Stimulated activated CD4-positive, alpha-beta T cell treated with anti-CD3 and anti-CD28 coated beads, Interleukin-1b, Interleukin-23, amount 100 ng/mL, for 24 hours (primary cell): ENCODE measurements at places on chromosomes 12 and 14.

GRCh38 chr12:120748242-120748641, 22.6 kb downstream of the ACADS start:
- DNase-seq: no peak

DNA sequence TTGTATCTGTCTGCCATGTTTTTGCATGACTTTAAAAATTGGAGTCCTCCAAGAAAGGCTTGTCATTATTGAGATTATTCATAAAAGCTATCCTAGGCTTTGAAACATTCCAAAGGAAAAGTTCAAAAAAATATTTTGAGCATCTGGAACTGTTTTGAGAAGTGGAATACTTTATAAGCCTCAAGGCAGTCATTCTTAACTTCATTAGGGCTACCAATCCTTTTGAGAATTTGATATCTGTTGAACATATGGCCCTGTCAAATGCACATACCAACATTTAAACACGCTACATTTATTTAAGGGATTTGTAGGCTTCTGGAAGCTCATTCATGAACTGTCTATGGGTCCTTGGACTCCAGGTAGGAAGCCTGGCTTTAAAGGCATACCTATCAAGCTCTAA, 77.0 kb downstream of the TMEM117 start:
- no peak for DNase-seq

GRCh38 chr14:88500611-88501010, 54.2 kb downstream of the PTPN21 start:
- no peak for DNase-seq

DNA sequence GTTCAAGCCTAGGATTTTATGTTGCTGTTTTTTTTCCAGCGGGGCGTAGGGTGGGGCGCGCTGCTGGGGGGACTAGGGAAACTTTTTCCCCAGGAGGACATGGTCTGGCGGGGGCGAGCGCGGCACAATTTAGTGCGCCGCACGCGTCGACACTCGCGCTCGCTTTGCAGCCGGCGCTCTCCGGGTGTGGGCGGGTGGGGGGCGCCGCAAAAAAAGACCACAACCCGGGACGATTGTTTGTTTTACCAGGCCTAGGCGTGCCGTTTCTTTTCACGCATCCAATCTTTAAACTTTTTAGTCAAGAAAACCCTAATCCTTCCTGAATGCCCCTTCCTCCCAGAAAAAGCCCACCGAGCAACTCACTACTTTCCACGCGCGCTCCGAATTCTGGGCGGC, 865 bp upstream of the ZFP36L1 start:
- DNase-seq: no peak

DNA sequence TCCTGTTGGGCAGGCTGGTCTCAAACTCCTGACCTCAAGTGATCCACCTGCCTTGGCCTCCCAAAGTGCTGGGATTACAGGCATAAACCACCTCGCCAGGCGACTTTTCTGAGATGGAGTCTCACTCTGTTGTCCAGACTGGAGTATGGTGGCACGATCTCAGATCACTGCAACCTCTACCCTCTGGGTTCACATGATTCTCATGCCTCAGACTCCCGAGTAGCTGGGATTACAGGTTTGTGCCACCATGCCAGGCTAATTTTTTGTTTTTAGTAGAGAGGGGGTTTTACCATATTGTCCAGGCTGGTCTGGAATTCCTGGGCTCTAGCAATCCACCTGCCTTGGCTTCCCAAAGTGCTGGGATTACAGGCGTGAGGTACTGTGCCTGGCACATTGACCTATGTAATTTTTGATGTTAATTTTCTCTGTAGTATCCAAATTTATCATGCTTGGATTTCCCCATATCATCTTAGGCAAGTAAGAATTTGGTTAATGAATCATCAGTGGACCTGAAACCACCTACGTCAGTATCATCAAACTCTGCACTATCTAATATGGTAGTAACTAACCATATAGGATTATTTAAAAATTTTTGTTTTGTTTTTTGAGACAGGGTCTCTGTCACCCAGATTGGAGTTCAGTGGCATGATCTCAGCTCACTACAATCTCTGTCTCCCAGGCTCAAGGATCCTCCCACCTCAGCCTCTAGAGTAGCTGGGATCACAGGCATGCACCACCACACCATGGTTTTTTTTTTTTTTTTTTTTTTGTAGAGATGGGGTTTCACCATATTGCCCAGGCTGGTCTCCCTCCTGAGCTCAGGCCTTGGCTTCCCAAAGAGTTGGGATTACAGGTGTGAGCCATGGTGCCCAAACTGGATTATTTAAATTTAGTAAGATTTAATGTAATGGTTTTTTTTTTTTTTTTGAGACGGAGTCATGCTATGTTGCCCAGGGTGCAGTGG, 11.9 kb upstream of the ATP5F1B start:
- no peak for DNase-seq

GRCh38 chr12:90299666-90300065, 591.0 kb upstream of the ATP2B1 start:
- no peak for DNase-seq

- no peak for DNase-seq
Observed at GRCh38 chr14:22044193-22044592, 370.6 kb upstream of the OR4E1 start.

DNA sequence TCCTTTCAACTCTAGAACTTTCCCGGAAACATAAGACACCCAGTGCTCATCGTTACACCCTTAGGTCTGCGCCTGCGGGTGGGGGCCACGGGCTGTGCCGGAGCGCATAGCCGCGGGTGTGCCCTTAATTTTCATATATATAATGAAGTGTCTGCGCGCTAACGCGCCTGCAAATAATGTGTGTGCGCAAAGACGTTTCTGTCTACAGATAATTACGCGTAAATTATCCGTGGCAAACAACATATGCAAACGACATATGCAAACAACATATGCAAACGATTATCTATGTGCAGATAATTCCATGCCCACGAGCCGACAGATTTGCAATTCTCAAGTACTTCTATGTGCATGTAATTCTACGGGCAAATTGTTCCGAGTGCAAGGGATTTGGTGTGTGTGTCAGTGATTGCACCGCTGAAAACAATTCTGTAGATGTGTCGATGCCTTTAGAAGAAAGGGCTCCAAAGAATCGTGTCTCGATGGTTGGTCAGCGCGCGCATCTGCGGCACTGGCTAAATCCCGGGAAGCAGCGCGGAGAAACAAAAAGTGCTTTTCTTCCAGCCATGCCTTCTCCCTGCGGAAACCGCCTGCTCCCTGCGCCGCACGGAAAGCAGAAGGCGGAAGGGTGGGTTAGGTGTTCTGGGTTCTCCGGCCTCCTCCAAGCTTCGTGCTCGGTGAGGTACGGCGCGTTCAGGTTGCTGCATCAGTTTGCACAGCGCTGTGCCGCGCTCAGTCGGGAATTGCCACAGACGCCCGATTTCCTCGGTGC, 34.5 kb upstream of the TBX5 start:
- DNase-seq: no peak

- DNase-seq: no peak
Observed at GRCh38 chr12:88413646-88414045, 166.6 kb downstream of the KITLG start.

- no peak for DNase-seq
Observed at GRCh38 chr12:118220702-118221101, 84.8 kb downstream of the PEBP1 start.

DNA sequence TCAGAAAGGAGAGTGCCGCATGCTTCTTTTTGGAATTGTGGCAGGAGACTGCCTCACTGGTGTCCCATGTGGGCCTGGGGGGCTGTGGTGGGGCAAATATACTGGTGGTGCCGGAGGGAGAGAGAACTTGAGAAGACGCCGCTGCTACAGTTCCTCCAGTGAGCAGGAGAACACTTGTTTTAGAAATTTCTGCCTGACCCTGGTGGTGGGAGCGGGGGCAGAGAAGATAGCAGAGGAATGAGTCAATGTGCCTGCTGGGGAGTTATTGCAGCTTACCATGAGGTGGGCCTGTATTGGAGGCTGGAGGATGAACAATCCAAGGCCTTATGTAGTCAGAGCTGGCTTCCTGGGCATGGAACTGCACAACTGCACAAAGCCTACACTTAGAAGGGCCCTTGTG, 211.8 kb downstream of the SNAPC1 start:
- DNase-seq: no peak

DNA sequence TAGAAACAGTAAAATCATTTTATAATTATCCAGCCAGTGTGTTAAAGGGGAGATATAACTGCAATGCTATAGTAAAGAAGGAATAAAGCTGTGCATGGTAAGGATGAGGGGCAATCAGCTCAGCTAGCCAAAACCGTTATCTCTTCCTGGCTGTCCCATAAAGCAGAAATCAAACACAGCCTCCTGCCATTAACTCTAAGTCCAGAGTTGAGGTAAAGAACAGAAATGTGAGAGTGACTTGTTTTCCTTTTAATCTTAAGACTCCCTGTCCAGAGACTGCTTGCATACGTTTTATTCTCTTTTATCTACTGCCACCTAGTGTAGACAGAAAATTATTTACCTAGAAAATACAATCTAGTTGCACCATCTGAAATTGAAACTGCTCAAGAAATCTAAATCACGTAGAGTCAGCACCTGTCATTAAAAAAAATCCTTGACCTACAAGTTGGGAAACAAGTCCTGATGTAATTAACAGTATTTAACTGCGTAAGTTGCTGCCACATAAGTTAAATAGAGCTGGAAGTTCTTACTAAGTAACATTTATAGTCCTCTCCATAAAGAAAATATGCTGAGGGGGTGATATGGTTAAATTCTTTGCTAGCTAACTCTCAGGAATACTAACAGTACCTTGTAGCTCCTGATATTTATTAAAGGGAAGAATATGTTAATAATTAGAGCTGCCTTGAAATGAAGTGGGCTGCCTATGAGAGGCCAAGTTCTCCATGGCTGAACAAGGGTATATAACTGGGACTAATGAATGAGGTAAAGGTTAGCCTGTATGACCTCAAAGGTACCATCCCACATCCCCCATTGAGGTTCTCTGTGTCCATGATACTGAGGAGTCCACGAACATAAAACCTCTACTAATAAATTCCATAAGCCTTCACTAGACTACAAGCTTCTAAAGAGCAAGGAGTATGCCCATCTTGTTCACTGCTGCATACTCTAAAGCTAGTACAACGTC, 62.7 kb downstream of the GALNT4 start:
- DNase-seq: no peak

GRCh38 chr12:22312336-22312735, 22.2 kb downstream of the ST8SIA1 start:
- DNase-seq: no peak

- no peak for DNase-seq
Observed at GRCh38 chr14:70698288-70698687, 56.6 kb downstream of the TTC9 start.

- no peak for DNase-seq
Observed at GRCh38 chr14:69891422-69891821, 12.2 kb downstream of the SMOC1 start.

GRCh38 chr14:74360163-74360562, 11.9 kb downstream of the VRTN start:
- DNase-seq: no peak

- no peak for DNase-seq
Observed at GRCh38 chr14:32607399-32607798, 278.3 kb downstream of the AKAP6 start.

- DNase-seq: no peak
Observed at GRCh38 chr14:101231828-101232227, 328.3 kb upstream of the RTL1 start.

- no peak for DNase-seq
Observed at GRCh38 chr14:89251061-89251460, 166.0 kb downstream of the FOXN3 start.

DNA sequence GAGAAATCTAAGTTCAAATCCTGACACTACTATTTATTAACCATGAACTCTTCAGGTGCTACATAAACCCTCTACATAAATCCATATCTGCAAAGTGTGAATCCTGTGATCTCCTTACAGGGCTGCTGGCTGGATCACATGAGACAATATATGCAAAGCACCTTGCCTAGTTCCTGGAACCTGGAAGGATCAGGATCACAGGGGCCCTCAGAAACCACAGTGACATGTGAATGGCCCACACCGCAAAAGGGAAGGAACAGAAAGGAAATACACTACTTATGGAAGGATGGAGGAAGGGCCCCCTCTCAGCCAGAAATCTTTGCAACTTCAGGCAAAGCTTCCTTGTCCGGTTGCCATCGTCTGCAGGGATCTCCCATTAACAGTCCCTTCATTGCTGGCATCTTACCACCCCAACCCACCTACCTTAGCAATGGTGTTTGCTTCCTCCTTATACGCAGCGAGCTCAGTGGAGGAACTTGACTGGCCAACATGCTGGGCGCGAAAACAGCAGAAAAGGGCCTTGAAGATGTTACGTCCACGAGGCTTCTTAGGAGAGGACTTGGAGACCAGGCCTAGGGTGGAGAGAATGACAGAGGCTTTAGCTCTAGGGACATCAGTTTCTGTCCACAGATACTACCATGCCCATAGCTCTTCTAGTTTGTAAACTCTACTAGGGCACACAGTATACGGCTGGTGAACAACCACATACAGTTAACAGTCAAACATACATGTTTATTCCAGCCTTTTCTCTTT, 10.7 kb upstream of the AVIL start:
- no peak for DNase-seq

DNA sequence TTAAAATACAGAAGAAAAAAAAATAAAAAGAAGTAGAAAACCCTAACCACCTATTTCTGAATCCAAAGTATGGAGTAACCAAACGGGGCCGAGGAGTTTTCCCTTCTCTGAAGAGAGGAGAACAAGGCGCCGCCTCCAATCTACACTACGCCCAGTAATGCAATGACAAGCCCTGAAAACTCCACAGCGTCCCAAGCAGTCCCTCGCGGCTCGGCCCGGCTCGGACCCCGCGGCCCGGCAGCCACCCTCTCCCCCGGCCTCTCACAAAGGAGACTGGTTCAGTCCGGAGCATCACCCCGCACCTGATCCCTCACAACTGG, 371 bp downstream of the CHD8 start:
- DNase-seq: no peak

GRCh38 chr12:31000751-31001150, 72.9 kb upstream of the DDX11 start:
- DNase-seq: no peak

- no peak for DNase-seq
Observed at GRCh38 chr12:2624543-2625288, 170.1 kb upstream of the FKBP4 start.

- no peak for DNase-seq
Observed at GRCh38 chr14:65703521-65703920, 291.0 kb downstream of the FUT8 start.

- DNase-seq: no peak
Observed at GRCh38 chr14:73757876-73758391, 43.8 kb upstream of the PNMA1 start.

- no peak for DNase-seq
Observed at GRCh38 chr14:83825843-83826242, 1704.1 kb upstream of the FLRT2 start.

GRCh38 chr12:21913823-21914222, 27.4 kb downstream of the ABCC9 start:
- DNase-seq: no peak

DNA sequence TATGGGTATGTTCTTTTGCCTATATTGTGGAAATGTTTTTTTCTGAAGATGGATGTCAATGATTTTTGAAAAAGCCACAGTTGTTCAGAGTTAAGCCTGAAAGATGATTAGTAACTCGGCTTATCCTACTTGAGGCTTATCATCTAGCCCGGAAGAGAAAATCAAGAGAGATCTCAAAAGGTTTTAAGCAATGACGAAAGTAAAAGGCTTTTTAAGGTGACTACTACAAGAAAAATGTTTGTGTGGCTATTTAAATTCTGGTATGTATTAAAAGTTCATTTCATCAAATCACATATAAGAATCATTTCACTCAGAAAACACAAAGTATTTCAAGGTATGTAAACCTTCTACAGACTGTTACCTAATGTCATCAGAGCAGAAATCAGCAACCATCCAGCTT, 40.2 kb downstream of the HEATR5A start:
- DNase-seq: no peak

- DNase-seq: peak; percentile 5
Observed at GRCh38 chr12:104957719-104958000, 430 bp downstream of the SLC41A2 start.
